ENCODE measurements at places on chromosomes 1 and 21. TPM values are rescaled to one million over a fixed set of nuclear protein-coding genes. Genes with fewer than 3 reads are reported as not detected.
A peak's percentile ranks its signal among the peaks of the same experiment; 100 is the strongest.

SLC1A7 gene
- not detected for polyA plus RNA-seq

CFHR4 gene
- not detected for polyA plus RNA-seq

LCE1F gene
- polyA plus RNA-seq = not detected

NBPF4 gene
- polyA plus RNA-seq = not detected

PKLR gene
- not detected for polyA plus RNA-seq

TNFRSF18 gene
- not detected for polyA plus RNA-seq

KIAA0040 gene
- 7.3 TPM for polyA plus RNA-seq

RAD54L gene
- 10.5 TPM for polyA plus RNA-seq

- no peaks in the 10 kb centered on the region for H3K36me3 ChIP-seq
- no peak for DNase-seq
- H3K4me1 ChIP-seq = no peaks in the 10 kb centered on the region
- no peak overlapping the region for H3K27ac ChIP-seq
Measured at GRCh38 chr1:216331211-216331610, 92.0 kb downstream of the USH2A start.

DNA sequence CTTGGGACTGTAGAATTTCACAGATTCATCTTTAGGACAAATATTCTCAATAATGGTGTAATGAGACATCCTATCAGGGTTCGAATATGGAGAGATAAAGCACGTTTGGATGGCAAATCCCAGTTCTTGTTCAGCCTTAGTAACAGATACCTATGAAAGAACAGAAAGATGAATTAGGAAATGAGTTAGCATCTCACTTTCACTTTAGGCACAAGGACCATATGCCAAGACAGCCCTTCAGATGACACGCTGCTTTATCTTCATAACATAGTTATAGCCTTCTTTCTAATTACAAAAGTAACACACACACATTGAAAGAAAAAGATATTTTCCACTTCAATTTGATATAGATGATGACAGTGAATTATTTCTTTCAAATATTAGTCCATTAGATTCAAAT is 173.6 kb downstream of the TGFBR3 start:
- peaks cover 8% of the 10 kb centered on the region for H3K36me3 ChIP-seq
- H3K4me3 ChIP-seq = no peak overlapping the region
- H3K27ac ChIP-seq = no peak overlapping the region
- H3K4me1 ChIP-seq = no peaks in the 10 kb centered on the region
- no peaks in the 10 kb centered on the region for H3K27me3 ChIP-seq

- DNase-seq = no peak
- H3K27ac ChIP-seq = no peak overlapping the region
- no peak overlapping the region for H3K4me3 ChIP-seq
- no peaks in the 10 kb centered on the region for H3K4me1 ChIP-seq
- H3K36me3 ChIP-seq = no peaks in the 10 kb centered on the region
Measured at GRCh38 chr21:34348890-34349519, 14.8 kb upstream of the KCNE2 start.

- no peaks in the 10 kb centered on the region for H3K27me3 ChIP-seq
- H3K4me1 ChIP-seq = no peaks in the 10 kb centered on the region
- no peaks in the 10 kb centered on the region for H3K36me3 ChIP-seq
- H3K4me3 ChIP-seq = no peak overlapping the region
- no peak for DNase-seq
Measured at GRCh38 chr1:95061445-95062006, 11.2 kb downstream of the ALG14 start.

- H3K27me3 ChIP-seq = no peaks in the 10 kb centered on the region
- DNase-seq = no peak
- peaks cover 28% of the 10 kb centered on the region for H3K4me1 ChIP-seq
- no peaks in the 10 kb centered on the region for H3K36me3 ChIP-seq
- H3K4me3 ChIP-seq = no peak overlapping the region
- H3K27ac ChIP-seq = no peak overlapping the region
Measured at GRCh38 chr1:232561381-232561780, 68.6 kb downstream of the SIPA1L2 start.

DNA sequence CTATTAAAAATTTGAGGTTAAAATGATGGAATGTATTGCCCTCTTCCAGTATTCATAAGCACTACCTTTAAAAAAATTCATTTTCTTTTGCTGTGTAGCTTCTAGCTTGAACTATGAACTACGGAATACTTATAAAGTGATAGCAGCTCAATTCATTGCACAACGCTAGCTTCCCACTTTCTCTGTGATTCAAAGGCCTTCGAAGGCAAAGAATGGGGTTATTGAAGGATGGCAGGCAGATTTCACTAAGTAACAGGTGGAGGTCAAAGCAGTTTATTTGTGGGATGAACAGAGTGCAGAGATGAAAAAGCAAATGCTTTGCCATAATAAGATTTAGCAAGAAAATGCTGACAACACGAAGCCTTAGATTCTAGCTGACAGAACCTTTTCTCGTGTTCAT is 290.6 kb downstream of the NFIA start:
- H3K36me3 ChIP-seq = no peaks in the 10 kb centered on the region
- no peak for DNase-seq
- H3K27me3 ChIP-seq = no peaks in the 10 kb centered on the region
- no peak overlapping the region for H3K27ac ChIP-seq
- peaks cover 11% of the 10 kb centered on the region for H3K4me1 ChIP-seq

- no peak overlapping the region for H3K27ac ChIP-seq
- H3K27me3 ChIP-seq = no peaks in the 10 kb centered on the region
- DNase-seq = no peak
- no peaks in the 10 kb centered on the region for H3K36me3 ChIP-seq
Measured at GRCh38 chr1:194084755-194085154, 898.3 kb upstream of the B3GALT2 start.

DNA sequence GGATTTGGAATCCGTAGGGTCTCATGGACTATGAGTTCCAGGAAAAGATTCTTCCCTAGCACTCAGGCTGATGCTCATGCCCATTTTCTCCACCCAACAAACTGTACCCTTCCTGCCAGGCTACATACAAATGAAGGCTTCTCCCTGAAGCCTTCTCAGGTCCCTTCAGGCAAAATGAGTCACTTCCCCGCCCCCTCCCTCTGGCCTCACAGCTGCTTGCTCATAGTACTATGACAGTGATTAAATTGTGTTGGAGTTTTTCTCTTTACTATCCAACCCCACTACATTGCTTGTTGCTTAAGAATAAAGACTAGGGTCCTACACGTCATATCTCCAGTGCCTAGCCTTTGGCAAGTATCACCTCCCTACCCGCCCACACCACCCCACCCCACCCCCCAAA is 207.6 kb upstream of the NFIA start:
- no peaks in the 10 kb centered on the region for H3K36me3 ChIP-seq
- no peak overlapping the region for H3K4me3 ChIP-seq
- peaks cover 21% of the 10 kb centered on the region for H3K4me1 ChIP-seq
- H3K27me3 ChIP-seq = no peaks in the 10 kb centered on the region
- H3K27ac ChIP-seq = peak overlapping the region; percentile 36

GRCh38 chr1:220182111-220182510 is 88.2 kb downstream of the IARS2 start:
- peaks cover 5% of the 10 kb centered on the region for H3K4me1 ChIP-seq
- no peak overlapping the region for H3K27ac ChIP-seq
- H3K36me3 ChIP-seq = no peaks in the 10 kb centered on the region
- peak; percentile 27 for DNase-seq
- no peak overlapping the region for H3K4me3 ChIP-seq
- H3K27me3 ChIP-seq = no peaks in the 10 kb centered on the region

DNA sequence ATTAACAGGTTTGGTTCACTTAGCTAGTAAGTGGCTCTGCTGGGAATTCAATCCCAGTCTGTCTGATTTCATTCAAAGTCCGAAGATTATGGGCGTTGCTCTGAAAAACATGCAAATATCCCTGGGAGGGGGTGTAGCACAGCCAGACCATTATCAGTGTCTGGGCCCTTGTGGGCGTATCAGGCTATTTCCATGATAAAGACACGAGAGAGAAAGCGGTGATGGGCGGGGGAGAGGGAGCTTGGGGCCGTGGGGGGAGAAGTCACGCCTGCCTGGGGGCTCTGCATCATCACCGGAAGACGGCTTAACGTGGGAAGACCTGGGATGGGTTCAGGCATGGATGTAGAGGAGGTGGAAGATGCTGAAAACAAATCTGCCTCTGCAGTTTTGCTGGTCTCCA is 25.8 kb downstream of the IL6R start:
- DNase-seq = no peak
- no peak overlapping the region for H3K4me3 ChIP-seq
- H3K36me3 ChIP-seq = no peaks in the 10 kb centered on the region

DNA sequence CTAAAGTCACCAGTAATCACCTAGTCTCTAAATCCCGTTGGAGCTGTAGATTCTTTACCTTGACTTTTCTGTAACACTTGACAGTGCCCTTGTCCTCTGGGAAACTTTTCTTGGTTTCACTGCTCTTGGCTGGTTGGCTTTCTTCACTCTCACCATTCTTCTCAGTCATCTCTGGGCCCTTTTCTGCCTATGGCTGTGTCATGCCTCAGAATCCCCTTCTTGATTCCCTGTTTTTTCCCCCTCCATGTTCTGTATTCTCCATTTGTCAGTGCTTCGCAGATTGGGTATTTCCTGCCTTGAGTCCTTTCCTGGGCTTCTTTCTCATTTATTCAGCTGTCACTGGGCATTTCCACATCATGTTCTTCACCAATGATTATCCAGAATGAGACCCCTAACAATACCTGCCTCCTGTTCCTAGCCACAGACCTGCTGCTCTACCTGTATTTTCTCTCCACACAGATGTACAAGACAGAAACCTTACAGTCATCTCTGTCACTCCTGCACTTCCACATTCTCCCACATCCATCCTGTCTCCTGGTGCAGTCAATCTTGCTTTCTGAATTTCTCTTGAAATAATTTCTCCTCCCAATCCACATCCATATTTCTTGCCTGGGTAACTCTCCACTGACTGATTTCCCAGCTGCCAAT is 14.7 kb downstream of the UCK2 start:
- no peak for DNase-seq
- H3K36me3 ChIP-seq = no peaks in the 10 kb centered on the region
- H3K4me3 ChIP-seq = no peak overlapping the region
- H3K27ac ChIP-seq = no peak overlapping the region

GRCh38 chr1:178183796-178184195 is 89.9 kb downstream of the RASAL2 start:
- no peak overlapping the region for H3K4me3 ChIP-seq
- H3K27me3 ChIP-seq = no peaks in the 10 kb centered on the region
- no peak overlapping the region for H3K27ac ChIP-seq
- no peaks in the 10 kb centered on the region for H3K36me3 ChIP-seq
- DNase-seq = no peak
- H3K4me1 ChIP-seq = peaks cover 6% of the 10 kb centered on the region

DNA sequence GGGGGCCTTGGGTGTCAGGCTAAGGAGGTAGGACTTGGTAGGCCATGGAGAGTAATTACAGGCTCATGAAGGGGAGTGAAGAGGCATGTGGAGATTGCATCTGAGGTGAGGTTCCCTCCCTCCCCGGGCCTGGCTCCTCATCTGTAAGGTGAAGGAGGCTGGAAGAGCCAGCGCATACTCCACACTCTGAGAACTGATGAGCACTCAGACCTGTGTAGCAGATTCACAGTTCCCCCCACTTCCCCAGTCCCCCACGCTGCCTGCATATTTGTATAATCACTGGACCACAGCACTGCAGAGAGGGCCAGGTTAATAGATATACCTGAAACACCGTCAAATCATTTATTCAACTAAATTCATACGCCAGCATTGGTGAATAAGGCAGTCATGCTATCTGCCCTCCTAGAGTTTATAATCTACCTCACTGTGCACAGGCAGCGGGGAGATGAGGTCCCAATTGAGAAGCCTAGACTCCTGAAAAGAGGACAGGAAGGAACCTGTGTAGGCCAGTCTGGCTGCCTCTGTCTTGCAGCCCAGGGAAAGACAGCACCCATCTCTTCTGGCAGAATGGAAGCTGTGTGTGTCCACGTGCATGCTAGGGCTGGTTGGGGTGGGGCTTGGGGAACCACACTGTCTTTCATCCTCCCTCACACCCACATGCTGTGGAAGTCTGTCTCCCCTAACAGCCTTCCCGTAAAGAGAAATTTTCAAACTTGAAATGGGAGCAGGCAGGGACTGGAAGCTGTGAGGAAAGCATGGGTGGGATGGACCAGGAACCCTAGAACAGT is 110.6 kb upstream of the ATP1A1 start:
- no peaks in the 10 kb centered on the region for H3K4me1 ChIP-seq
- H3K4me3 ChIP-seq = no peak overlapping the region
- H3K27ac ChIP-seq = no peak overlapping the region
- H3K27me3 ChIP-seq = no peaks in the 10 kb centered on the region

DNA sequence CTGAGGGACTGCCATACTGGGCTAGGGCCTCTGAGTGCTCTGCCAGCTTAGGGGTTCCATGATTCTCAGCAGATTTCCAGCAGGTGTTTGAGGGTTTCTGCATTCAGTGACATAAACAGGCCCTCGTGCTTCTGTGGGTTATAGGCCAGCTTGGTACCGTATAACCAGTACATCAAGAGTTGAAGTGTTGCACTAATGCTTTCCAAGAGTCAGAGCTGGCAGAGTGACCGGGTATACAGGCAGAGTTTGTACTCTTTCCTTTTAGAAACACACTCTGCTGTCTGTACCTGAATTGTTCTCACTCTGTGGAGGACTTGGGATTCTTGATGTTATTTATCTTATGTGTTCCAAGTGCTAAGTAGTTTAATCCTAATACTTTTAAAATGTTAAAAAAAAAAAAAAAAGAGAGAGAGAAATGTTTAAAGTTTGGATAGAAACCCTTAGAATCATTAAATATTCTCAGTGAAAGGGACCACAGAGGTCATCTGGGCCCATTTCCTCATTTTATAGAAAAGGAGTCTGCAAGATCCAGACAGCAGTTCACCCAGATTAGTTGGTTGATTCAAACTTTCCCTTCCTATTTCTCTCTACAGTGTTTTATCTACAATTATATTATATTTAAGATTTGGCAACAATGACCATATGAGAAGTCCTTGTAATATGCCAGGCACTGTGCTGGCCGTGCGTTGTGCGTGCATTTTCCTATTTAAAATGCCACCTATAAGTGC is 325.8 kb downstream of the KIF26B start:
- DNase-seq = no peak
- no peaks in the 10 kb centered on the region for H3K27me3 ChIP-seq
- no peak overlapping the region for H3K27ac ChIP-seq

- H3K27me3 ChIP-seq = no peaks in the 10 kb centered on the region
- peak overlapping the region; percentile 98 for H3K27ac ChIP-seq
- H3K36me3 ChIP-seq = peaks cover 12% of the 10 kb centered on the region
- peaks cover 47% of the 10 kb centered on the region for H3K4me1 ChIP-seq
Measured at GRCh38 chr21:34881421-34881820, 167.7 kb downstream of the RUNX1 start.

DNA sequence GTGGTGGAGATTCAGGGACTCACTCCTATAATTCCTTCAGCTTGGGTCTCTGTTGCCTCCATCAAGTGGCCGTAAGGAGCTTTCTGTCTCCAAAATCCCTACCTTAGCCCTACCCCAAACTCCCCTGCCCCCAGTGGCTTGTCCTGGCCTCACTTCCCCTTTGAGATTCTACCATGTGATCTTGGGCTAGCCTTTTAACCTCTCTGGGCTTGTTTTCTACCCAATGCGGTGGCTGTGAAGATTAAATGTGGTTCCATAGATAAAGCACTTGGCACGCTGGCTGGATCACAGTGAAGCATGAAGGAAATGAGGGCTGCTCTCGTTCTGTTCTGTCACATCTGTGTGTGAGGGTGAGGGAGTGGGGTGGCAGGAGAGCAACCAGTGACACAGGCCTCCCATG is 43.6 kb downstream of the FAAH start:
- no peaks in the 10 kb centered on the region for H3K36me3 ChIP-seq
- no peak for DNase-seq
- no peak overlapping the region for H3K27ac ChIP-seq
